Fibroblast of skin of abdomen (primary cell): ENCODE measurements at places on chromosomes 11 and 22.

DNA sequence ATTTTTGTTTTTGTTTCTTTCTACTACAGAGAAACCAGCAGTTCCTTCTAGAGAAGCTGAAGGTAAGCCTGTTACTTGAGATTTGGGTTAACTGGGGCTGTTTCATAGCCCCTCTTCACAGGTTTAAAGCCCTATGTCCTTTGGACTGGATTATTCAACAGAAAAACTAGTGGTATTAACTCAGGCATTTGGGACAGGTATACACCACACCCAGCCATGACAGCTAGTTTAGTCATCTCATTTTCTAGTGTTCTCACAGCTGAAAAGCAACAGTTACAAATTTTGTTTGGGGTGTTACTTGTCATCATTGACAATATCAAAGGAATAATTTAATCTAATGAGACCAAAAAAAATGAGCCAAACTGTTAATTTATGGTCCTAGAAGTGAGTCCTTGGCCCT, 14.0 kb downstream of the LAYN start:
- DNase-seq: no peak

GRCh38 chr11:64015510-64015909, 20.2 kb upstream of the FLRT1 start:
- DNase-seq: no peak

DNA sequence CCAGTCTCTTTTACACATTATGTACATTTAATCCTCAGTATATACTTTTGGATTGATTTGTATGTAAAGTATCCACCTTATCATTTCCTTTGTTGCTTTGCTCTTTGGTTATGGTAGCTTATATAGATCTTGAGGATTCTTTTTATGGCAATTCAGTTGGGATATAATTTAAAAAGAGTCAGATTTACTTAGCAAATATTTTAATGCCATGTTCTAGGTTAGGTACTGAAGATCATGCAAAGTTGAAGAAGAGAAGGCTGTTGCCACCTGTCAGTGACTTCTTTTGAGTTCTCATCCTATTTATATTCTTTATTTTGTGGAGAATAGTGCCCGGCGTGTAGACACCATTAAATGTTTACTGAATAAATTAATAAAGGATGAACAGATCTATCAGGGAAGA, 279.7 kb downstream of the TMEM135 start:
- DNase-seq: no peak

DNA sequence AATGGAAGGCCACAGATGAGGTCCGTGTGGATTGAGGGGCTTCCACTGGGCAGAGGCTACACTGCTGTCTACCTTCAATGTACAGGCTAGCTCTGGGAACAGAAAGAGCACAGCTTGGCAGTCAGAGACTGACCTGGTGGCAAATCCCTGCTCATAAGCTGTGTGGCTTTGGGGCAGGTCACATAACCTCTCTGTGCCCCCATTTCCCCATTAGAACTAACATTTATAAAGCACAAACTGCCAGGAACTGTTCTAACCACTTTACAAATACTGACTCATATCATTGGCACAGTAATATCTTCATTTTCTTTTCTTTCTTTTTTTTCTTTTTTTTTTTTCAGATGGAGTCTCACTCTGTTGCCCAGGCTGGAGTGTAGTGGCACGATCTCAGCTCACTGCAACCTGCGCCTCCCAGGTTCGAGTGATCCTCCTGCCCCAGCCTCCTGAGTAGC, 3.1 kb downstream of the FOSL1 start:
- no peak for DNase-seq

- DNase-seq: no peak
Measured at GRCh38 chr22:38731703-38732161, 24.1 kb downstream of the SUN2 start.

GRCh38 chr22:46069521-46070214, 80.7 kb upstream of the PPARA start:
- peak; percentile 90 for DNase-seq

- DNase-seq: no peak
Measured at GRCh38 chr11:73750228-73750627, 10.6 kb downstream of the RAB6A start.

- DNase-seq: no peak
Measured at GRCh38 chr11:64563966-64564365, 27.1 kb upstream of the SLC22A12 start.

DNA sequence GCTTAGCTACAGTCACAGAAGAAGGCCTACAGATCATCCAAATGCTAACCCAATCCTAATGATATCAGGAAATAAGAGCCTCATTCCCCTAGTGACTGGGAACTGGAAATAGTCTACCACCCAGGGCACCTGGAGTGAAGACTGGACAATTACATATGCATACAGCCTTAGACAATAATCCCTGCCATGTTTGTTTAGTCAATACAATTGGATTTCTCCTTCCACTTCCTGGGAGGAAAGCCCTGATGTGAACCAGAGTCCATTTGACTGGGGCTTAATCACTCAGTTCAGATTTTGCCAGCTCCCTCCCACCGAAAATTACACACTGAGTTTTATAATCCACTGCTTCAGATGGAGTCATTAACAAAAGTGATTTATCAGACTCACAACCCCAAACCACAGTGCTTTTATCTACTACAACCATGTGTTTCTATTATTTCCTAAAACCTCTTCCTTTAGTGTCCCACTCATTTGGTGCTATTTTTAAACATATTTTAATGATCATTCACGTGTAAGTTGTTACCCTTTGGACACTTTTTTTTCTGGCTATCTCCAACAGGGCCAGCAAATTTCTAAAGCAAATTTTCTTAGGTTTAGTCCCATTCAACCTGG, 29.9 kb downstream of the CWF19L2 start:
- peak; percentile 2 for DNase-seq

- DNase-seq: no peak
Measured at GRCh38 chr11:65781962-65782815, 1.4 kb upstream of the AP5B1 start.

DNA sequence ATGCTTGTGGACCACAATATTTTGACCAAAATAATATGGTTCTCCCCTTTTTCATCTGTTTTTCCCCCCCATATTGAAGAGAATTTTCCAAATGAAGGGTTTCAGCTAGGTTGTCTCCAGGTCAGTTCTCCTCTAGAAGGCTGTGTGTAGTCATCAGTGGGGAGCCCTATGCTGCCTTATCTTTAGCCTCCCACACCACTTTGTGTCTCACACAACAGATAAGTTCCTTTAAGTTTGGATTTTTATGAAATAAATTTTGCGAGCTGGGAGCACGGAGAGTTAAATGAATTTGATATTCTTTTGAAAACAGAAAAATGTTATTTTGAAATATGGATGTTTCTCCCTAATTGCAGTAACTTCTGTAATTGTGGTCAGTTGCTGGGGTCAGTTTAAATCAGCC, 28.9 kb downstream of the PAX6 start:
- DNase-seq: no peak

DNA sequence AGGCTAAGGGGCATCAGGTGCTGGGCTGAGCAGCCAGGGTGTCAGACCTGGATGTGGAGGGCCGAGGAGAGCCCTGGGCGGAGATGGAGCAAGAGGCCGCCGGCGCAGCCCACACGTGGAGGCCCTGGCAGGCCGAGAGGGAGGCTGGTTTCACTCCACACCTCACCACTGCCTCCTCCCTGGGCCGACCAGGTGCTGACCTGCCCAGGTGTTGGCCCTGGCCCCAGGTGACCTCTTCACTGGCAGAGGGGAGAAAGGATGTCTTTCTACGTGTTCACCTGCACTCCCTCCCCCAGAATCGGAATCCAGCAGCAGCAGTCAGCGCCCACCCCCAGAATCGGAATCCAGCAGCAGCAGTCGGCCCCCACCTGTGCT, 781 bp downstream of the ANO9 start:
- no peak for DNase-seq
